ENCODE measurements at places on chromosomes 2 and 18. TPM values are rescaled to one million over a fixed set of nuclear protein-coding genes. Genes with fewer than 3 reads are reported as not detected.

Gene ALPP
- total RNA-seq: 0.20 TPM

Gene FECH
- total RNA-seq: 31.5 TPM

Gene REG1B
- total RNA-seq: 4.9 TPM

Gene TXNDC2
- not detected for total RNA-seq

Gene SCN2A
- 0.05 TPM for total RNA-seq

Gene ERFE
- not detected for total RNA-seq

Gene SERPINB12
- total RNA-seq: not detected

Gene VWC2L
- not detected for total RNA-seq

Gene SCN7A
- 0.73 TPM for total RNA-seq

Gene NR4A2
- 0.91 TPM for total RNA-seq

Gene CD8B2
- total RNA-seq: not detected

Gene MFSD2B
- not detected for total RNA-seq

Gene MYOM1
- 4.9 TPM for total RNA-seq

Gene GRHL1
- total RNA-seq: 4.7 TPM

Gene TNFAIP6
- not detected for total RNA-seq

Gene KCNS3
- 4.7 TPM for total RNA-seq

Gene FN1
- total RNA-seq: 1,295 TPM

Gene DSG1
- total RNA-seq: 2.5 TPM

Gene LOXHD1
- total RNA-seq: not detected

Gene L3MBTL4
- total RNA-seq: 10.9 TPM

Gene GPBAR1
- total RNA-seq: 1.3 TPM

Gene UNC80
- not detected for total RNA-seq

Gene OTX1
- not detected for total RNA-seq

Gene SERPINB10
- not detected for total RNA-seq

Gene CHAC2
- total RNA-seq: 1.8 TPM

All from left lobe of liver (tissue), 2 donors.